ENCODE measurements at places on chromosomes 7 and 10.
A peak's percentile ranks its signal among the peaks of the same experiment; 100 is the strongest.

DNA sequence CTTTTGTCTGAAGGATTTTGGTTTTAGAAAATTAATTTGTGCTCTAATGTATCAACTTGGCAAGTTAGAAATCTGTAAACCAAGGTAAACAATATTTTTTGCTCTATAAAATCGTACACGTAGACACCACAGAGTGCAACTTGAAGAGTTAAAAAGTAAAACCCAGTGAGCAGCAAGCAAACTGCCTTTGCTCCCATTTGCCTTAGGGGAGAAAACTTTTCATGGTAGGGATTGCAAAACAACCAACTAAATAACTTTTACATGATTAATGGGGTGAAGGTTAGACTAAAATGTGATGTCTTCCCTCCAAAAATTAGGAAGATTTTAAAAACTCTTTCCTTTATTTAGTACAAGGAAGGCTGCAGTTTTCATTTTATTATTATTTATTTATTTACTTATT lies 224.2 kb upstream of the LYZL1 start:
- no peak for DNase-seq

GRCh38 chr7:87797798-87798403 lies 78.3 kb downstream of the SLC25A40 start:
- DNase-seq, result peak; percentile 61

- DNase-seq, result peak; percentile 71
These were observed 33.8 kb upstream of the ICA1 start for GRCh38 chr7:8295638-8296361.

GRCh38 chr7:41773756-41774155 lies 70.9 kb upstream of the INHBA start:
- no peak for DNase-seq

- DNase-seq, result no peak
These were observed 631.5 kb upstream of the NRP1 start for GRCh38 chr10:33965795-33966581.

- peak; percentile 69 for DNase-seq
These were observed 41.8 kb downstream of the BLNK start for GRCh38 chr10:96229568-96230030.

DNA sequence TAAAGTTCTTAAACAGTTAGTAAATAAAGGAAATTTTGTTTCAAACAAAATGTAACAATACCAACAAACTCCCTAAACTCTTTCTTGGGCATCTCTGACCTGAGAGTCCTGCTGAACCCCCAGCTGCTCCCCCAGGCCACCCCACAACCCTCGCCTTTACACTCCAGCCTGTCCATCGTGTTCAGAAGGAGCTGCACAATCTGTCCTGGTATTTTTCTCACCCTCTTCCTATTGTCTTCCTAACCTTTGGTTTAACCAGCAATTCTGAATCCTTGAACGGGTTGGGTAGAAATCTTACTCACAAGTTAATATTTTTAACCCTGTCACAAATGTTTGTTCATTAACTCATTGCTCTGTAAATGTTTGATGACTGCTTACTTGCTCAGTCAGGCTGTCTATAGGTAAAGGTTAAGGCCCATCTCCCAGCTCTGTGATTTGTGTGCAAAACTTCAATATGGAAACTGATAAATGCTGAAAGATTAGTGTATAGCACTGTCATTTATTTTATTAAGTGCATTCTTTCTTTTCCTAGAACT lies 16.8 kb downstream of the SFRP4 start:
- DNase-seq, result no peak

DNA sequence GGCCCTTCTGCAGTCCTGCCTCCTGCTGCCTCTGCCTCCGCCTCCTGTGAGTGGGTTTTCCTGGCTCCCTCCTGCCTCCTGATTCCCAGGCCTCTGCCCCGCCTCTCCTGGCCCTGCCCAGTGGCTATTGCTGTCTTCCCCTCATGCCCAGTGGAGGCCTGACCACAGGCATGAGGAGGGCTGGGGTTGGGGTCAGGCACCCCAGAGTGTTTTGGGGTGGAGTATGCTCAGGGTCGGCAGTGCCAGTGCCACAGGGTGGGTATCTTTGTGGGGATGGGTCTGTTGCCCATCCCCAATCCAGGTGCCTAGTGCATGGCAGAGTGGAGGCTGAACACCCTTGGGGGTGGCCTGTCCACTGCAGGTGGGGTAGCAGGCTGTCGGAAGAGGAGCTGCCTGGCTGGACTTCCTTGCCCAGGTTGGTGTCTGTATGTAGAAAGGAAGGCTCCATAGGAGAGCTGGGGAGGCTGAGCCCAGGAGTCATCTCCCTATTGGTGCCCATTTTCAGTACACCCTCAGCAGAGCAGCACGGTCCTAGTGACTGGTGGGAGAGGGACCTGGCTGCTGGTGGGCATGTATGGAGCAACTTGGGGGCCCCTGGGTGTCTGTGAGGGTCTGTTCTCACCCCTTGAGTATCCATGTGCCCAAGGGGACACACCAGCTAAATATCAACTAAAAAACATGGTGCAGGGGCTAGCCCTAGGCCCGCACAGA lies 62.2 kb downstream of the ARHGAP22 start:
- no peak for DNase-seq

DNA sequence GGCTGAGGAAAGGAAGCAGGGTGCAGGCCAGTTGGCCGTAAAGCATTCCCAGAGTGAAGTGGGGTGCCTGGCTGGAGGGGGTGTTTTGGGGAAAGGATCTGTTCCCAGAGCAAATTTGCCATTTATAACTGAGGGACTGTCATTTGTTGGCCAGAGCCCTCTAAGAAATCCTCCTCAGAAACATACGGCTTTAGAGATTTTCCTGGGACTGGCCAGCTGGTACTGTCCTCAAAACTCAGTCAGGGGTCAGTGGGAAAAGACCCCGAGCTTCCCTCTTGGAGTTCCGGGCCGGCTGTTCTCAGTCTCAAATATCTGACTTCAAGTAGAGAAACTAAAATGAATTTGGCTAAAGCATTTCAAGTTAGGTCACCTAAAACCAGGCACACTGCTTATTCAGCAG lies 55.9 kb downstream of the ETV1 start:
- DNase-seq, result no peak

DNA sequence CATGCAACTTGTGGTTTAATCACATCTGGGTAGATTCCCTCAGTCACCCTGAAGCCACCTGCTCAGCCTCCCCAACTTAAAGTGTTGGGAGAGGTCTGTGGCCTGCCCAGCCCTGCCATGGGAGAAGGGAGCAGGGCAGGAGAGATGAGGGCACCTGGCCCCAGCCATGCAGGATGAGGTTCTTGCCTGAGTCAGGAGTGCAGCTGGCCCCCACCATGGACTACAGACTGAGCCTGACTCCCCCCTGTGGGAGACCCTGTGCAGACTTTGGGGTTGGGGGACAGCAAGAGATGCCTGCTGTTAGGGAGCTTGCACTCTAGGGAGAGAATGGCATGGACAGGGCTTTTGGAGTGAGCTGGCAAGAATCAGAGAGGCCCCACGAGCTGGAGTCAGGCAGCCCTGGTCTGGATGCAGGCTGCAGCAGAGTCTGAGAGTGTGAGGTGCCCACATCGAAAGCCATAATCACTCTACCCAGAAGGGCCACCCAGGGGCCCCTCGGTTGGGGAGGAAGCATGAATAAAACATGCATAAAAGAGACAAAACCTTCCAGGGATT lies 34.7 kb upstream of the DPYSL4 start:
- DNase-seq, result no peak

DNA sequence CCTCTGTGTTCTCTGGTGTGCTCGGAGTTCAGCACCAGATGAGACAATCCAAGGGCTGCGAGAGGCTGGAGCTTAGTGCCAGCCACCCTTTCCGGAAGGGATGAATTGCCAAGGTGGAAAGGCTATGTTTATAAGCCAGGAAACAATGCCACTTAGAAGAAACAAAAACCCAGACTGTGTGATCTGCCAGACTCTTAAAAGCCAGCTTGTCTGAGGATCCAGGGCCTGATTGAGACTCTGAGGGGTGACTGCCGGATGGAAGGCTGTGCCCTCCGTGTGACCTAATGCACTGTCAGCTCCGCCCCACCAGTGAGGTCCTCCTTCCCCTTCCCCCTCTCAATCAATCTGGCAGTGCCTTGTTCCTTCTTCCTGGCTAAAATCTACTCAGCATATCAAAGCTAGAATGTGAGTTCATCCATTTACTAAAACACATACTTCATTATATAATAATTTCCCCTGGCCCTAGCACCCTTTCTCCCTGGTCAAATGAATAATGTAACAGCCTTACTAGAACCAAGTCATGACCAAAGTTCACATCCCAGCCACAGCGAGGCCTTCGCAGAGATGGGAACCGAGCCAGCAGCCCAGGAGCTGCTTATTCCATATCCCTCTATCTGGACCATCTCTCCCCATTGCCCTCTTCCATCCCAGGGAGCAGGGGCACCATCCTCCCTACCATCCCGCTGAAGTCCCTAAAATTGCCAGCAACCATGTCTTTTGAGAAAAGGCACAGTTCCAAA lies 25.5 kb downstream of the FAM107B start:
- no peak for DNase-seq

- DNase-seq, result peak; percentile 56
These were observed 165.3 kb downstream of the CELF2 start for GRCh38 chr10:11183015-11183414.

- DNase-seq, result no peak
These were observed 7.2 kb downstream of the RGS10 start for GRCh38 chr10:119535305-119535704.

DNA sequence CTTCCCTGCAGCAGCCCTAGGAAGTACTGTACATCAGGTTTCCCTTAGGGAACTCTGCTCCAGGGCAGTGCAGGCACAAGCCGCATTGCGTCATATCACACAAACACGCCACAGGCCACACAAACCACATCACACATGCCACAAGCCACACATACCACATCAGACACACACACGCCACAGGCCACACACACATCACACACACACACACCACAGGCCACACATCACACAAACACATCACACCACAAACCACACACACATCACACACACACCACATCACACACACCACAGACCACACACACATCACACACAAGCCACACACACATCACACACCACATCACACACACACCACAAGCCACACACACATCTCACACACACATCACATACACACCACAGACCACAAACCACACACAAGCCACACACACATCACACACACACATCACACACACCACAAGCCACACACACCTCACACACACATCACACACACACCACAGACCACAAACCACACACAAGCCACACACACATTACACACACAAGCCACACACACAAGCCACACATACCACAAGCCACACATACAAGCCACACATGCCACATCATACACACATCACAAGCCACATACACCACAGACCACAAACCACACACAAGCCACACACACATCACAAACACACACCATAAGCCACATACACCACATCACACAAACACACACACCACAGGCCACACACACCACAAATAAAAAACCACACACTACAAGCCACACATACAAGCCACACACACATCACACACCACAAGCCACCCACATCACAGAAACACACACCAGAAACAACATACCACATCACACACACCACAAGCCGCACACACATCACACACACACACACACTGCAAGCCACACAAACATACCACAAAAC lies 53.4 kb downstream of the TMEM209 start:
- DNase-seq, result peak; percentile 70

DNA sequence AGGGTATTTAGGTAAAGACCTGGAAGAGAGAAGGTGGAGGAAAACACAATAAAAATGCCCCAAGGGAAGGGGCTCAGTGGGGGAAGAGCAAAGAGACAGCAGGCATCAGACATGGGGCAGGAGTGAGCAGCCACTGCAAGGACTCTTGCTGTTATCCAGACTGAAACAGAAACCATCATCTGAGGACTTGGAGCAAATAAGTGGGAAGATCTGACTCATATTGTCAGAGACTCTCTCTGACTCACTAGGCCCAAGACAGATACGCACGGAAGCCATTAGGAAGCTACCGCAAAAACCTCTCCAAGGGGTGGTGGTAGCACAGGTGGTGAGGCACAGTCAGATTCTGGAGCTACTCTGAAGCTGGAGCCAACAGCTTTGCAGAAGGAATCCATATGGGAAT lies 110.7 kb downstream of the RNF32 start:
- DNase-seq, result no peak

- no peak for DNase-seq
These were observed 282.9 kb upstream of the LYZL1 start for GRCh38 chr10:29005988-29006387.

Data from CD4-positive, alpha-beta T cell treated with Interleukin-17A for 1 hour (primary cell).